ENCODE measurements at places on chromosomes 2 and 18.

DNA sequence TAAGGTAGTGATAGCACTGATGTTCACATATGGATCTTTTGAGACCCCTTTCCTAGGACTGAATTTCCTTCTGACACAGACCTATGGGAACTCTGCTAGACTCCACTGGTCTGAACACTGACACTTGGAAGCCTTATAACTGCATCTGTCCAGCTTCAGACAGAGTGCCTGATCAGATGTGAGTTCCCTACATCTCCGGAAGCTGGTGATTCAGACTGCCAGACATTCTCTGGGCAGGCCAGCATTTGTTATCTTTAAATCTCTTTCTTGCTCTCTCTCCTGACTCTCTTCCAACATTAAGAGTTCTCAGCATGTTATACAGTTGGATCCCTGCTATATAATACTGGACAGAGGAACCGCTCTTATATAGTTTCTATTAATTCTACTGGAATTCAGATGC is 408.5 kb downstream of the ZEB2 start:
- DNase-seq, result no peak

DNA sequence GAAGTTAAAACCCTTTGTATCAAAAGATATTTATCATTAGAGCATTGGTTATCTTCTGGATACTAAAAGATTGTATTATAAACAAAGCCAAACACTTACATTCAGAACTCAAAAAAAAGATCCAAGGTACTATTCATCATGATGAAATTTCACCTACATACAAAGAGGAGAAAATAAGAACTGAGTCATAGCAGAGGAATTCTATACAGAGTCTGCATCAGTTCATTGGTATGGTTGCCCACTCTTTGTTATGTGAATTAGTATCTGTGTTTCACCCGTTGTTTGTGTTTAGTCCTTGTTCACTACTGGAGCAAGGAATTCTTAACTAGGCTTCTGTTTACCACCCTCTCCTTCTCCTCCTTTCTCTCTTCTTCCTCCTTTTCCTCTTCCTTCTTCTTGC is 157.9 kb downstream of the LNPK start:
- DNase-seq, result no peak

DNA sequence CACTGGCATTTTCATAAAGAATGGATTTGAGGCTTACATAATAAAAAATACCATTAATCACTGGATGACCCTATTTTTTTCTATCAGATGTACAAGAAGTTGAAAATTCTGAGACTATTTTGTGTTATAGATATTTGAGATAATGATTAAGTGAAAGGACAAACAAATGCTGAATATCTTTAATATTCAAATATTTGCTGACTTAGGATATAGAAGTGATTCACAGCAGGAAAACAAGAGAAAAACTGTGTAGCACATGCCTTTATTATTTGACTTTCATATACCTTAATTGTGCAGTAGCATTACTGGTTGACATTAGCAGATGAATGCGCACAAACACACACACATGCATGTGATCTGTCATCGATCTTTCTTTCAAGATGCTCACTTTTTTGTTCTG is 766.5 kb downstream of the SATB2 start:
- DNase-seq, result no peak

- DNase-seq, result no peak
Measured at GRCh38 chr18:677145-677544, 19.7 kb downstream of the TYMS start.

DNA sequence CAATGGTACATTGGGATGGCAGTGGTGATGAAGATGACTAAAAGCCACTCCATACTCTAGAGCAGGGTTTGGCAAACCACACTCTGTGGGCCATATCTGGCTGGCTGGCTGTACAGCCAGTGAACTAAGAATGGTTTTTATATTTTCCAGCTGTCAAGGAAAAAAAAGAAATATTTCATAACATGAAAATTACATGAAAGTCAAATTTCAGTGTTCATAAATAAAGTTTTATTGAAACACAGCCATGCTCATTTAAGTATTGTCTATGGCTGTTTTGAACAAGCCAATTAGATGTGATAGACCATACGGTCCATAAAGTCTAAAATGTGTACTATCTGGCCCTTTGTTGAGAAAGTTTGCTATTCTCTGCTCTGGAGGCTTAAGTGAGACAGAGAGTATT is 1.5 kb downstream of the TTC21B start:
- DNase-seq, result no peak

DNA sequence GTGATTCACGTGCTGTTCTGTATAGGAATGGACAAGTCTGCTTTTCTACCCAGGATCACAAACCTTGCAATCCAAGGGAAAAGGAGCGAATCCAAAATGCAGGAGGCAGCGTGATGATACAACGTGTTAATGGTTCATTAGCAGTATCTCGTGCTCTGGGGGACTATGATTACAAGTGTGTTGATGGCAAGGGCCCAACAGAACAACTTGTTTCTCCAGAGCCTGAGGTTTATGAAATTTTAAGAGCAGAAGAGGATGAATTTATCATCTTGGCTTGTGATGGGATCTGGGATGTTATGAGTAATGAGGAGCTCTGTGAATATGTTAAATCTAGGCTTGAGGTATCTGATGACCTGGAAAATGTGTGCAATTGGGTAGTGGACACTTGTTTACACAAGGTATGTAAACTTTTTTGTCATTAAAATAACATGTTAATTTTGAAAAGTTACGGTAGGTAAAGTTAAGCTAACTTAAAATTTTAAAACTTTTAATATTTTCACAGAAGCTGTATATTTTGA is 33.0 kb downstream of the PPM1B start:
- no peak for DNase-seq

GRCh38 chr18:48676346-48676745 is 137.5 kb downstream of the CTIF start:
- no peak for DNase-seq

- DNase-seq, result no peak
Measured at GRCh38 chr2:108998911-108999310, 9.9 kb upstream of the EDAR start.

DNA sequence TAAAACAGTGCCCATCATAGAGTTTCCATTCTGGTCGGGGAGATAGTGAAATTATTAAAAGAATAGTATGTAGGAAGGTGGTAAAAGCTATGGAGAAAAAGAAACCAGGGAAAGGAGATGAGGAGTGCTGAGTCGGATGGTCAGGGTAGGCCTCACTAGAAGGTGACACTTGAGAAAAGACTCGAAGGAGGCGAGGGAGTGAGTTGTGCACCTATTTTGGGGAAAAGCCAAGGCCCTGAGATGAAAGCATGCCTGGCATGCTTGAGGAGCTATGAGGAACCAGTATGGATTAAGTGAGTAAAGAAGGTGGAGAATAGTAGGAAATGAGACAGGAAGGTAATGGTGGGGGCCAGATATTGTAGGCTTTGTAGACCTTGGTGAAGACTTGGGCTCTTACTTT is 7.3 kb upstream of the TTLL4 start:
- no peak for DNase-seq

DNA sequence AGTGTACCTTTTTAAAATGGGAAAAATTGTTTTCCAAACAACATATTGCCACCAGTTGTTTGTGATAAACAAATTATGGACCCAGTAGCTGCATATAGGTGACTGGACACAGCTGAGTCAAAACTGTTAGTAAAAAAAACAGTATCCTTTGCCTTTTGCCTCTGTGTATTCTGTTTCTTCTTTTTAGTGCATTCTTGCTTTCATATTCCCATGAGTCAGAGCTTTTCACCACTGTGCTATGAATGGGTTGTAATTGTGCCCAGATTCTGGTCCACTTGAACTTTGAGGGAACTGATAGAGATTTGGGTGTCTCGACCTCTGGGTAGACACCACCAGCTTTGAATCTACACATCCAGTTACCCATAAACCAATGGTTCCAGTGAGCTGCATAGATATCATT is 1441.9 kb upstream of the ZEB2 start:
- no peak for DNase-seq

DNA sequence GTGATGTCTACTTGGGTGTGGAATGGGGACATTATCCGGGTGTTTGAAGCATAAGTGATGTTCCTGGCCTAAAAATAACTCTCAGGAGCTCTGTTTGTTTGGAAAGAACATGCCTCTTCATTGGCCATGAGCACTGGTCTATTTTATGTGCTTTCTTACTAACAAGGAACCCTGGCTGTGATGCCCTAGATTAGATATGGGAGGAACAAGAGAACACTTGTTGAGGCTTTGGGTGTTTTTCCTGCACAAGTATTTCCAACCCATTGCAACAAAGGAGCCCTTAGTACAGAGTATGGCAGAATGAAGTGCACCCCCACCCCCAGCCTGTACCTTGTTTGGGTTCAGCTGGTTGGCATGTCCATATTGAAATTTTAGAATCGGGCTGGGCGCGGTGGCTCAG is 95.9 kb downstream of the SLC4A3 start:
- no peak for DNase-seq

DNA sequence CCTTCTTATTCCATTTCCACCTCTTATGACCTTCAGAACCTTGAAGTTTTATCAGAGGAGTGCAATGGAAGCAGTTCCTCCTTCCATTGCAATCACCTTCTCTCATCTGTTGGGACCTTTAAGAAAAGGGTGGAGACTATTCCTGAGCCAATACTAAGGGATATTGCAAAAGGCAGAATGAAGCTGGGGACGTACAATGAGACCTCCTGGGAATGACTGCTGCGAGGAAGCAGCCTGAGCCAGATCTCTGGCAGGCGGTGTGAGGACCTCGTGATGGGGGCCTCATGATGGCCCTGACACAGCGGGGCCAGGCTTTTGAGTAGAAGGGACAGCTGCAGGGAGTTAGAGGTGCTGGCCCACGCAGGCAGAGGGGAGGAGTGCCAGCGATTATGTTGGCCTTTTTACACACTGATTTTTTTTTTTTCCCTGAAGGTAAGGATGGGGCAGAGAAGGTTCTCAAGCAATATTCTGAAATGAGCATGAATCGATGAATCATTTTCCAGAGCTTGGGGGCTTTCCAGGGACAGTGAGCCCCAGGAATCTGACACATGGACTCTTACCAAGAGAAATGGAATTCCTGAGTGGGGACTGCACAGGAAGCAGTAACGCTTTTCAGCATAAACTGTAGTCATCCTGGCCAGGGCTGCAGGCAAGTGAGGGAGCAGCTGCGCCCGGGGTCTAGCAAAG is 40.0 kb upstream of the LAPTM4A start:
- DNase-seq, result no peak

DNA sequence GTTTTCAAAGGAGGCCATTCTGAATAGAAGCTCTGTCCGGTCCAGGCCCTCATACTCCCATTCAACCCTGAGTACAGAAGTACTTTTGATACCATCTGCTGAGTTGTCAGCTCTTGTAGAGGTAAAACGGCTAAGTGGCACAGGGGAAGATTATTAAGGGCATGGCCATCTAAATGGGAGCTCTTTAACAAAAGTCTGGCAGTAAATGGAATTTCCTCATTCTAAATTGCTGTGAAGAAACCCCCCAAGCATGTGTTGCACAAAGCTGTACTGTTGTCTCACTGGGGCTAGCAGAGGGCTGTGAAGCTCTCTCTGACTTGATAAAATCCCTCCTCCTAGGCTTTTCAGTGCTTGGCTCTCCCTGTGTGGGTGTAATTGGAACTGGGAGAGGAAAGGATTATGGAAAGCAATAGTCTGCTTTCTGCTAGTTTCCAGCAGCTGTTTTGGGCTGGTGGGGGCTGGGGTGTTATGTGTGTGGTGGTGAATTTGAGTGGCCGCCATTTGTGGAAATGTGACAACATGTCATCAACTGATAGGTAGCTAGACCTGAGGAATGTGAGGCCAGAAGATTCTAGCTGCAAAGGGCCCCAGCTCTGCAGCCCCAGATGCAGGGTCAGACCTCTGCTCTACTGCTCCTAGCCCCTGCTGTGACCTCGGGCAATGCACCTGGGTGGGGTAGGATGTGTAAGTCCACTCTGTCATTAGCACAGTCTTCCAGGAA is 65.1 kb downstream of the MAP4K4 start:
- no peak for DNase-seq

DNA sequence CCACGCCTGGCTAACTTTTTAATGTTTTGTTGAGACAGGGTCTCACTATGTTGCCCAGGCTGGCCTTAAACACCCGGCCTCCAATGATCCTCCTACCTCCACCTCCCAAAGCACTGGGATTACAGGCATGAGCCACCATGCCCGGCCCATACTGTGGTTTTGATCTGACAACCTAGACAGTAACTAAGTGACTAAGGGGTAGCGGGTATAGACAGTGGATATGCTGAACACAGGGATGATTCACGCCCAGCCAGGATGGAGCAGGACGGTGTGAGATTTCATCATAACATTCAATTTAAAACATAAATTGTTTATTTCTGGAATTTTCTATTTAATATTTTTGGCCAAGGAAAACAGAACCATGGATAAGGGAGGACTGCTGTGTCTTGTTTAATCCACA is 36.0 kb upstream of the YPEL5 start:
- DNase-seq, result no peak

DNA sequence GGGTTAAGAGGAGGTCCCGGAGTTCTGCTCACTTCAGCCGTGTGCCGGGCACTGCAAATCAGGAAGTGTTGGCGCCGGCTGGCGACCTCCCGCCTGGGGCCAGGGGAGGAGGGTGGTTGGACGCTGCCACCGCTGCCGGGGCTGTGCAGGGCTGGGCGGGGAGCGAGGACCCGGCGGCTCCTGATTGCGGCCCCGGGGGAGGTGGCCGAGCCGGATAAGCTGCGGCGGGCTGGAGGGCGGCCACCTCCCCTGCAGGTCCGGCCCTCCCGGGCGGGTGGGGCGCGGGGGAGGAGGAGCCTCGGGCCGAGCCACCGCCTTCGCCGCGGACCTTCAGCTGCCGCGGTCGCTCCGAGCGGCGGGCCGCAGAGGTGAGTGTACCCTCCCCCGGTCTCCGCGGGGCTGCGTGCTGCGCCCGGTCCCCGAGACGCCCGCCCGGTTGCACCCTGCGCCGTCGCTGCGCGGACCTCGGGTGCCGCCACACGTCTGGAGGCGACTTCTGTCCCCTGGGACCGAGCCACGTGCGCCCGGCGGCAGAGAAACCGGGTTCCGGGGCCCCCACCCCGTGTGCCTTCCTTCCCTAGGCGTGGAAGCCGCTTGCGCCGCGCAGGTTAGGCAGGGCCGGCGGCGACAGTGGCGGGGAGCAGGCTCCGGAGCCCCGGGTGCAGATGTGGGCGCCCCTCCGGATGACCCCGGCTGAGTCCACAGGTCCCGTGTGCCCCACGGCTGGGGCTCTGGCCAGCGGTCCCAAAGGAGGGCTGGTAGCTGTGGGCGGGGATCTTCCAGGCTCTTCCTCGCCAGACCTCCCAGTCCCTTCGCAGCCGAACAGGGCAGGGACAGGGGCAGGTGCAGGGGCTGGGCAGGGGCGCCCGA is at the start of gene STEAP3:
TSS of gene STEAP3 (plus strand) at position 314 of the 870 bp plus-strand sequence. CDS start 7,179 bp downstream, outside the sequence.
- peak; percentile 77 for DNase-seq
